ENCODE measurements at places on chromosomes 7 and 10. TPM values are rescaled to one million over a fixed set of nuclear protein-coding genes. Genes with fewer than 3 reads are reported as not detected.

DNA sequence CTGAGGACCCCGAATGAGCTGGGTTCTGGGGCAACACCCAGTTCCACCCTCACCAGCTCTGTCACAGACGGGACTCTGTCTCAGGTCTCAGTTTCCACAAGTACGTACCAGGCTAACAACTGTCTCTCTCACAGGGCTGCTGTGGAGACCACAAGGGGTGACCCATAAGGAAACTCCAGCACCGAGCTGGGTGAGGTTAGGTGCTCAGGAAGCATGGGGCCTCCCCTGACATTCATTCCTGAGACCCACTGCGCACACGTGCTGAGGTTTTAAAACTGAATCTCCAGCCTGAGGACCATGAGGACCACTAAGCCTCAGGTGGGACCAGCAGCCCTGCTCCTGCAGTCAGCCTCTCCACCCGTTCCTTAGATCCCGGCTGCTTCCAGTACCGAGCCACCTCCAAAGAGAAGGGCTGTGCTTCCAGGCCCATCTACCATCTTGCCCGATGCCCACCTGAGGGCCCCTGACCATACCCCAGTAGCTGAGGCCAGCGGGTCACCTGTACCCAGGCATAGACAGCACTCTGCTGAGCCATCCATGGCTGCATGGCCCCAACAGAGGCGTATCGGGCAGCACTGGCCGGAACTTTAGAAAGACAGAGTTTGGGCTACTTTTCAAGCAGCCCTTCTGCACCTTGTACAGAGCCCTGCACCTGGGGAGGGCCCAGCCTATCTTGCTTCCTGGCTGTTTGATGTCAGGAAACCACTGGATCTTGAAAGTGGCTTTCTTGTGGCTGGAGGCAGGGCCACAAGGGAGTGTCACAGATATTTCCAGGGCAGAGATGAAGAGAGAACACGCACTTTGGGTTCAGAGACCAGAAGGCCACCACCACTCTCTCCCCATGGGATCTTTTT, 18.7 kb downstream of the HSPA12A start:
- DNase-seq: no peak

GRCh38 chr10:62694537-62695126, 109.9 kb upstream of the ADO start:
- DNase-seq: no peak

DNA sequence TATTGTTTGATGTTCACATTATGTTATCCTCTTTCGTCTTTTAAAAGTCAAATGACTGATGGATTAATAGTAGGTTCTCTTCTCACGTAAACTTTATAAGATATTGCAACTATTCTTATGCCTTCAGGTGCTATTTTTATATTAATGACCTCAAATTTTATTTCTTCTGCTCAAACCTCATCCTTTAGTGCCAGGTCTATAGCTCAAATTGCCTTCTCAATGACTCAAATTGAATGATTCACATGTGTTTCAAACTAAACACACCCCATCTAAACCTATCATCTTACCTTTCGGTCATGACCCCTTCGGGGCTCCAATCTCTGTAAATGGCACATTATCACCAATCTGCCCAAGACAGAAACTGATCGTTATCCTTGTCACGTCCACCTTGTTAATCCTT, 22.0 kb upstream of the LIPF start:
- DNase-seq: no peak

Gene TBX20
- total RNA-seq: 2.1 TPM

Gene OPN4
- not detected for total RNA-seq

Gene EVX1
- not detected for total RNA-seq

DNA sequence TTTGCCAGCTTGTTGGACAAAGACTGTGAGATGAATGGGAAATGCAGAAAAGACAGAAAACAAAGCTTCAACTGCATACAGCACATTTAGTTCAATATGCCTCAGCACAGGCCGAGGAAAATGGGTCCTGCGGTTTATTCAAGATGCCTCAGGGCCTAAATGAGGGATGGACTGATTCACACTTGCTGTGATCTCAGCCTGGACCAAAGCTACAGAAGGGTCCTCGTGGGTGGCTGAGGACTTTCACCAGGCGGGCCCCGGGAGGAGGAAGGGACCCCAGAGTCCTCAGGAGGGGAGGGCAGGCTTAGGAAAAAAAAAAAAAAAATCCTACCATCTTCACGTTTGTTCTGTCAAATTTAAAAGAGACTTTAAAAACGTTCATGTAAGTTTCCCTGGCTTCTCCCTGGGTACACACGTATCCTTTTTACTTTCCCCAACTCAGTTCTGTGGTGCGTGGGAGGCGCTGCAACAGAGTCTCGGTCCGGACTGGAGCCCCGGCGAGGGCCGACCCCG, 624 bp upstream of the ZNF783 start:
- no peak for DNase-seq

DNA sequence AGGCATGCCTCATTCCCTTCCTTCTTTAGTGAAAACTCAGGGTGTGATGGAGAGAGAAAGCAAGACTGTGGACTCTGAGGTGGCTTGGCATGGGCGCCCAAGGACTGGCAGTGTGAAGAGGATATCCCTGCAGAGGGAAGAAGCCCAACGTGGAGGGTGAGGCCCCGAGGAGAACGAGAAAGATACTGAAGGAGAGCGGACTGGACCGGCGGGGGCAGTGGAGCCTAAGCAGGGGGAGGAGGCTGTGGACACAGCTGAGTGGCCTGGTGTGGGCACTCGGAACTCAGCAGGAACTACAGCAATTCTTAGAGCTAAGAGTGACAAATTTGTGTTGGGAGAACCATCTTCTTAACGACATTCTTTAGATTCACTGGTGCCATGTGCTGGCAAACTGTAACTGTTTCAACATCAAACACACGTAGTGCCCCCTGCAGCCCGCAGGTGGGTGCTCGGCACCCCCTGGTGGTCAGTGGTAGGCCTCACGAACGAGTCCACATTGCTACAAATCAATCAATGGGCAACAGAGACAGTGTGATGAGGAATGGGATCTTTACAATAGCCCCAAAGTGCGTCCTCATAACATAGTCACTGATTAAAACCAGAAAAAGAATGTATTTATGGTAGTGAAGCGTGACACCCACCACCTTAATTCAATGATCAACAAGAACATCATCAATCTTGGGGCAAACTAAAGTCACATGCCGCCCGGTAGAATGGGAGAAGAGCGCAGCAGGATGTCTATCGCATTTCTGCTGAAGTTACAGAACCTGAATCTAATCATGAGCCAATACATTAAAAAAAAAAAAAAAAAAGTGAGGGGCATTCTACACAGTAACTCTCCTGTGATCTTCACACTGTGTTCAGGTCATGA, 2.0 kb upstream of the SFTPA1 start:
- DNase-seq: peak; percentile 52

DNA sequence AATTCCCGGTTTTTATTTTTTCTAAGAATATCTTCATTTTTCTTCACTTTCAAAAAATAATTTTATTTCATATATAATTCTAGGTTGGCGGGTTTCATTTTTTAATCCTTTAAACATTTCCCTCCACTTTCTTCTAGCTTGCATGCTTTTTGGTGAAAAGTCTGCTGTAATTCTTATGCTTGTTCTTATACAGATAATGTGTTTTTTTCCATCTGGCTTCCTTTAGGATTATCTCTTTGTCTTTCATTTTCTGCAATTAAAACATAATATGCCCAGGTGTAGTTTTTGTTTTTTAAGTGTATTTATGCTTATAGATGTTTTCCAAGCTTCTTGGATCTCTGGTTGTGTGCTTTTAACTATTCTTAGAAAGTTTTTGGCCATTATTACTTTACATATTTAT, 341.3 kb upstream of the SEMA3C start:
- no peak for DNase-seq

DNA sequence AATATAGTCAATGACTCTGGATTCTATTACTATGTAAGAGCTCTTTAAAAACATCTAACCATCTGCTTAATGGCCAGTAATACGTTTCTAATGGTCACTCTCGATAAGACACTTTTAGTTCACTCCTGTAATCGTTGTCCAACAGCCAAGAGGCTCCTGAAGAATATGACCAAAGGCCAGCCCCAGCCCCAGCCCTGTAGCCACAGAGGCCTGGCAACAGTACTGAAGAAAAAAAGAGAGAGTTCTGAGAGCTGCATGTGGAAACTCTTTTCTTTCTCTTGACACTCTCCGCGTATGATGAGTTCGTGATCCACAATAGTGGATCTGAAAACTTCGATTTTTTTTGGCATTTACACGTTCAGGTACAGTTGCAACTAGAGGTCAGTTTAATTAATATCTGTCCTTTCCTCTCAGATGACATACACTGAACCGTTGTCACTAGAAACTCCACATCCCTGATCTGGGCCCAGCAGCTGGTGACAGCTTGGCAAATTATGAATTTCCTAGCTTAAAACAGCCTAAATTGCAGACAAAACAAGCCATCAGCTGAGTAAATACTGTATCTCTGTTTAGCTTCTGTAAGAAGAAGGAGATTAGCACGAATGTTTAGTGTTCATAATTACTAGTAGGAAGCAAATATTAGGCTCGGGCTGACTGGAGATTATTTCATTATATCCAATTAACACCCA, 456.7 kb downstream of the LRMDA start:
- DNase-seq: no peak

Gene PARG
- total RNA-seq: 67.5 TPM

- DNase-seq: no peak
Observed at GRCh38 chr7:119720541-119720940, 552.4 kb upstream of the KCND2 start.

GRCh38 chr10:6530211-6530840, 49.8 kb downstream of the PRKCQ start:
- DNase-seq: no peak

DNA sequence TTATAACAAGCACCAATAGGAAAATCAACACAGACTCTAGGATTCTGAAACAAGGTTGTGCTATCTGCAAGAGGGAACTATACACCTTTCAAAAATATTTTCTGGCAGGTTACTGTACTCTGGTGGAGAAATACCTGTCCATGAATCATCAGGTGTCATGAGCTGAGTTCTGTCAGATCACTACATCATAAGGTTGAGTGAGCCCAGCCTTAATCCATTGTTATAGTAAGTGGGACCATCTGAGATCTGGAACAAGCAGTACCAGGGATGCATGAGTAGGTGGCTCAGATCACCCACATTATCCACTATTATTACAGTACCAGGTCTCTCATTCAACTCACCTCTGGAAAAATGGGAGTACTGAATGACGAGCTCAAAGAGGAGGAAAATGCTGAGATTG, 212.4 kb downstream of the DGKI start:
- DNase-seq: no peak

DNA sequence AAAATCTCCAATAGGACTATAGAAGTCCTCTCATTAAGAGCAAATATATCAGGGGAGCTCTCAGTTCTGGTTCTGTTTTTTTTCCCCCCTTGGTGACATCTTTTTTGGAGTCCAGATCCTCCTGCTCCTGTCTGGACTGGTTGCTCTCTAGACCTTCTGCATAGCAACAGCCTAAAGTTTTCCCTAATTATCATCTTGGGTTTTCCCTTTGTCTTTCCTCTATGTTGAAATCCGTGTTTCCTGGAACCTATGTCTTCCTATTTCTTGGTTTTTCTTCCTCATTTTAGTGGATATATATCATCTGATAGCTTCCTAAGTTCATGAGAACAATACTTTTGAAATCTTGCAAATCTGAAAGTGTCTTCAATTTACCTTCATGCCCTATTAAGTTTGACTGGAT, 29.7 kb upstream of the MTERF1 start:
- no peak for DNase-seq

DNA sequence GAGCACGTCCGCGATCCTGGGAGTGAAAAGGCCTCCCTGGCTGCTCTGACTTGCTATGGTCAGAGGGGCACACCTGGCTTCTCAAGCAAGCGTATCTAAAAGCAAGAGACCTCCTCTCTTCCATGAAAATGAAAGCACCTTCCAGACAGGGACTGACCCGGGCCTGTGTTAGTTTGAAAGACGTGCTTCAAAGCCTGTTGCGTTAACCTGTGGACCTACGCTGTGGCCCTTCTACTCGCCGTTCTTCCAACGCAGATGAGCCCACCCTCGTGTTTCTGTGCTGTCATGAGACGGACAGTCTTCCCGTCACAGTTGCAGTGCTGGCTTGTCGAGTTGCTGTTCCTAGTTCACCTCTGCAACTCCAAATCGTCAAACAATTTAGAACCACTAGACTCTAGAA, 15.5 kb upstream of the GDI2 start:
- DNase-seq: no peak

DNA sequence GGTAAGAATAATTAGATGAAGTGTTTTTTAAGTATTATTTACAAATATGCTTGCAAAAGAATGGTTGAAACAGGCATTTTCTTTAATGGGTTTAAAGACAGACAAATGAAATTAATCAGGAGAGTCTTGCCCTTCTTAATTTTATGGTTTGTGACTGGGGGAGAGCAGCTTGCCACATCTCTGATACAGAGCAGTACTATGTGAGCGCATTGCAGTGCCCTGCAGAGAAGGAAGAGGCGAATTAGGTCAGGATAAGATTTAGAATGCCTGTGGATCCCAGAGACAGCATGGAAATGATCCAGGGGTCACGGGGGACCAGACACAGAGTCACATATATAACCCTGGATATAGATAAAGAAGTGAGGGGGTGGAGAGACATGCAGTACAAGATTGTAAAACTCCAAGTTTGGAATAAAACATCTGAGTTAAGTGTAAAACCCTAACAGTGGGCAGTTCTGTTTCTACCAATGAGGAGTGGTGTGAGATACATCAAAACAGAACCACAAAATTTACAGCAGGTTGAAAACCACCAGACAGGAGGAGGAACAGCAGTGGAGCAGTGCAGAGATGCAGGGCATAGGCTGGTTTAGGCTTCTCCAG, 125.5 kb downstream of the FAM204A start:
- DNase-seq: no peak

Gene SLC26A4
- total RNA-seq: not detected

Gene STOX1
- 8.5 TPM for total RNA-seq

DNA sequence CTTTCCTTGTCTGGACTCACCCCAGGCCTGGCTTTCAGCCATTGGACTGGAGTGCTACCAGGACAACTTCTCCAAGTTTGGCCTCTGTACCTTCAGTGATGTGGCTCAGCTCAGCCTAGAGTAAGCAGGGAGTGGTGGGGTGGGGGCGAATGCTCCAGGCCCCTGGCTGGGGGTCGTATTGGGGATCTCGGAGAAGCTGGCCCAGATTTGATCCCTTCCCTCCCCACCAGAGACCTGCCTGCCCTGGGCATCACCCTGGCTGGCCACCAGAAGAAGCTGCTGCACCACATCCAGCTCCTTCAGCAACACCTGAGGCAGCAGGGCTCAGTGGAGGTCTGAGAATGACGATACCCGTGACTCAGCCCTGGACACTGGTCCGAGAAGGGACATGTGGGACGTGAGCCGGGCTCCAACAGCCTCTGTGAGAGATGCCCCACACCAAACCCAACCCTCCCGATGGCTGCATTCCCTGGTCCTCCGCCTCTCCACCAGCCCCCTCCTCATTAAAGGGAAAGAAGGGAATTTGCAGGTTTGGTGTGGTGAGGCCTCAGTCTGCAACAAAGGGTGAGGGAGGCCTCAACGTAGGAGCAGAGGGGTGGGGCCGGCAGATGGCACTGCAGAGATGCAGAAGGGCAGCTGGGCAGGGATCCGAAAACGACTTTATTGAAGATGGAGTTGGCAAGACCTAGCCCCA, 14.8 kb downstream of the TRPV6 start:
- DNase-seq: peak; percentile 35

Gene VWDE
- 0.70 TPM for total RNA-seq

Gene WASHC2C
- 48.1 TPM for total RNA-seq

- DNase-seq: no peak
Observed at GRCh38 chr10:69389827-69390490, 26.8 kb downstream of the TACR2 start.

Gene NDUFB2
- total RNA-seq: 166 TPM

- no peak for DNase-seq
Observed at GRCh38 chr10:75694790-75695189, 263.4 kb downstream of the LRMDA start.
